ENCODE measurements at places on chromosomes 4 and X. TPM values are rescaled to one million over a fixed set of nuclear protein-coding genes. Genes with fewer than 3 reads are reported as not detected.

The GLOD5 gene
- total RNA-seq, result not detected

The LUZP4 gene
- total RNA-seq, result not detected

The SSX4 gene
- not detected for total RNA-seq

DNA sequence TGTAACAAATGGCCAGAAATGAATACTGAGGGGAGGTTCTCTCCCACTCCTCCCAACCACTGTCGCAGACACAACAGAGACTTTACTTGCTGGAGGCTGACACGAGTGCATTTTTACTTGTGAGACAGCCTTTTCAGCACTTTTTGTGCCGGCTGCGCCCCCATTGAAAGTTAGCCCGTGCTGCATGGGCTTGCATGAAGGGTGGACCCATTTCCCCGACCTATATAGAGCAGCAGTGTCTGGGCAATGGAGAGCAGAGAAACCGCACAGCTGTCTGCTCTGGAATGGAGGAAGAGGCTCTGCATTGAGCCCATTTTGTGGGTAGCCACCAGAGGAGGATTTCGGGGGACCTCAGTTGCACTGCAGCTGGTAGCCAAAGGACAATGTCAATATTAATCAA is 208.8 kb downstream of the UGT8 start:
- H3K27ac ChIP-seq, result no peak overlapping the region
- no peak overlapping the region for H3K4me3 ChIP-seq

GRCh38 chr4:183507925-183508696 is 3.3 kb downstream of the ING2 start:
- no peak overlapping the region for H3K27ac ChIP-seq
- no peak overlapping the region for H3K4me3 ChIP-seq
- H3K36me3 ChIP-seq, result no peaks in the 10 kb centered on the region
- no peak for DNase-seq
- H3K27me3 ChIP-seq, result no peaks in the 10 kb centered on the region
- H3K4me1 ChIP-seq, result 0 out of 2 replicates have a peak, but pooled peaks cover under 1% of the 10 kb centered on the region

DNA sequence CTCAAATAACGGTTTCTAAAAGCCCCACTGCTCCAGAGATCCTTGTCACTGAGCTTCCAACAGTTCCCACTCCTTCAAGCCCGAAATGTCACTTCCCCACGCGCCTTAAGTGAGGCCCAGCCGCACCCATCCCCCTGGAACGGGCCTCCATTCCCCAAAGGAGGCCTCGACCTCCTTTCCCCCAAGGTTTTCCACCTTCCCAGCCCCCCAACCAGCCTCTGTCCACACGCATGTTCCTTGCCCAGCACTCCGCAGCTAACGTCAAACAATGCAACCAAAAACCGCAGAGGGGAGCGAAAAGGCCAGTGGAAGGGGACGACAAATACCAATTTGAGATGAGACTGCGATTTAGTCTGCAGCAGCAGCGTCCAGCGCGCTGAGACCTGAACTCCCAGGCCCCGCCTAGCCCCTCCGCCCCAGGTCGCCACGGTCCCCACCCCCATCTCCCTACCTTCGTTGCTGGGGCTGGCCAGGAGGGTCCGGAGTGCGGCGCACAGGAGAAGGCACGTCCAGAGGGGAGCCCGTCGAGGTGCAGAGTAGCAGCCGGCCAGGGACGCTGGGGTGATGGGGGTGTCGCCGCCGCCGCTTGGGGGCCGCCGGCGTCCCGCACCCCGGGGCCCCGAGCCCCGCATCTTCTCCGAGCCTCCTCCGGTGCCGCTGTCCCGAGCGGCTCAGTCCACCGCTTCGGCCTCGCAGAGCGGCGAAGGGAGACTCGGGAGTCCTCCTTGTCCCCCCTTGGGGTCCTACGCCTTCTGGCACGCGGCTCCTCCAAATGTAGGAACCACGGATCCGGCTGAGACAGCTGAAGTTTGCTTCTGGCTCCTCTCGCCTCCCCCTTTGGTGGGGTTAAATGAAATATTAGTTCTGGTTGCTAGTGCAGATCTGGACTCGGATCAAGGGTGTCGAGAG is 924 bp downstream of the EPHA5 start:
- DNase-seq, result no peak
- no peak overlapping the region for H3K4me3 ChIP-seq
- no peaks in the 10 kb centered on the region for H3K4me1 ChIP-seq
- no peaks in the 10 kb centered on the region for H3K27me3 ChIP-seq
- no peak overlapping the region for H3K27ac ChIP-seq

The NUDT10 gene
- total RNA-seq, result not detected

DNA sequence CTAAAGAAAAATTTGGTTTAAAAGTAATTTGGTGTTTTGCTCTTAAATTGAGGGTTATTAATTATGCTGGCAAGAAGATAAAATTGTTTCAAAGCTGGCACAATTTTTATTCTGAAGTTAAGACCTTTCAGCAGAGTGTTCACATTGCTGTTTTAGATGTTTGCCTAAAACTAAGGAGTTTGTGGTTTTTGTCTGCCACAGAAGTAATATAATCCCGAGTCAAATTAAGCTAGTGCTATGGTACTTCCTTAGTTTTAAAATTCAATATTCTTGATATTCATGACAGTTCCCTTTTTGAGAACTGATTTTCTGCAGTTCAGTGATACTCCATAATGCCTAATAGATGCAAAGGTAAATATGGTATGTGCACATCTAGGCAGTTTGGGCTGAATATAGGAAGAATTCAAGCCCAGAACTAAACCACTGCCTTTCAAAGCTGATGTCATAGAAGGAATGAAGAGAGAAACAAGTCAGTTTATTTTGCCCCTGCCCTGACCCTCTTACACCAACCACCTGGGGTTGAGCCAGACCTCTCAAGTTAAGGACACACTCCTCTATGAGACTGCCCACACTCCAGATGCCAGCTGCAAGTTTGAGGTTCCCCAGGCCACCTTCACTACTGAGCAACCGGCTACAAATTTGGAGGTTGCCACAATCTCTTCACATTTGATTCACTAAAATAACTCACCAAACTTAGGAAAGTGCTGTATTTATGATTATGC is 32.1 kb upstream of the VEGFC start:
- no peaks in the 10 kb centered on the region for H3K36me3 ChIP-seq
- no peak for DNase-seq
- H3K4me3 ChIP-seq, result no peak overlapping the region
- H3K27me3 ChIP-seq, result no peaks in the 10 kb centered on the region
- no peak overlapping the region for H3K27ac ChIP-seq
- no peaks in the 10 kb centered on the region for H3K4me1 ChIP-seq

DNA sequence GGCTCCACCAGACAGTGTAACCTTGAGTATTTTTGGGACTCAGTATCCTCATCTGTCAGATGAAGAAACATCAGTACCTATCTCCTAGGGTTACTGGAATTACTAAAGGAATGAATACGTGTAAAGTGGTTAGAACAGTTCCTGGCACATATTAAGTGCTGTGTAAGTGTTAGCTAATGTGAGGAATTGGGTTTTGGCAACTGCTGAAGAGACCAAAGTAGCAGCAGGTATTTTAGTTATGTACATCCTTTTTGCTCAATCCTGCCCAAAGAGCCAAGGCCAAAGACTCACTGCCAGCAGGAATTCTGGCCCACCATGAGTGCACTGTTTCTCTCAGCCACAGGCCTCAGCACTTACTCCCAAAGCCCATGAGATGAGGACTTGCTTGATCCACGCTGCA is 16.7 kb upstream of the MCF2 start:
- no peak overlapping the region for H3K27ac ChIP-seq
- H3K4me1 ChIP-seq, result no peaks in the 10 kb centered on the region
- no peak for DNase-seq

GRCh38 chr4:134777606-134778005 is 576.0 kb upstream of the PABPC4L start:
- no peak for DNase-seq
- H3K27me3 ChIP-seq, result no peaks in the 10 kb centered on the region
- H3K36me3 ChIP-seq, result no peaks in the 10 kb centered on the region
- H3K27ac ChIP-seq, result no peak overlapping the region

GRCh38 chr4:60683357-60683756 is 516.8 kb upstream of the ADGRL3 start:
- DNase-seq, result no peak
- H3K4me3 ChIP-seq, result no peak overlapping the region
- no peaks in the 10 kb centered on the region for H3K27me3 ChIP-seq

DNA sequence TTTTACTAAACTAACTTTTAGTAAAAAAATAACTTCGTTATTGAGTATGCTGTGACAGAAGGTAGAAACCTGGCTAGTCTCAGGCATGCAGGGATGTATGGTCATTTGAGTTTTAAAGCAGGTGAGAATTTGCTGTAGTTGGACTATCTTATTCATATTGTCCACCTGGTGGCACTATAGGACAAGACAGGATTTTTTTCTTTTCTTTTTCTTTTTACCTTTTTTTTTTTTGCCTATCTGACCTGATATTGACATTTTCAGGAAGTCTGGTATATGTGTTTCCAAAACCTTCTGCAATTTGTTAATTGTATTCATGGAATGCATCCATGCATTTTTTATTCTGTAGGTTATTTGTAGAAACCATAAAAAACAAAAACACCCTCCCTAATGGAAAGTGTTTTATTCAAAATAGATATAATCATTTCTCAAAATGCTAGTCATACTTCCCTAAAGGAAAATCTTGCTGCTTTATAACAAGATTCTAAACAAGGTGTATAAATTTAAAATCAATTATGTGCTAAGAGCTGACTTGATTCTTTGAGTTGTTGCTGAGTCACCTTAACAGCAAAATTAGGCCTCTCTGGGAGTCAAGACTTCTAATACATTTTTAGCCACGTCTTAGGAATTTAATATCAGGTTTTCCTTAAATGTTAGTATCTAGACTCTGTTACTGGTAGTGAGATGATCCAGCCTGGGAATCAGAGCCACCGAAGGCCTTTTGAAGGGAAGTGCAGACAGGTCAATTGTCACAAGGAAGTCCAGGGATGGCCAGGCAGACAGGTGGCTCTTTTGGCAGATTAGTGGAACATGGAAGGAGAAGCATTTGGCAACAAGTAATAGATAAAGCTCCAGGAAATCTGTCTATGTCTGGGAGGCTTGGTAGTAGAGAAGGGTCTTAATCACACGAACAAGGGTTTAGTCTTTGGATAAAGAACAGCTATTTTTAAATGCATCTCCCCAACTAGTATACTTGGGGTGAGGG is 201.3 kb upstream of the GNPDA2 start:
- H3K36me3 ChIP-seq, result no peaks in the 10 kb centered on the region
- no peak overlapping the region for H3K4me3 ChIP-seq
- DNase-seq, result no peak
- H3K27me3 ChIP-seq, result no peaks in the 10 kb centered on the region
- H3K27ac ChIP-seq, result no peak overlapping the region

- DNase-seq, result no peak
- no peaks in the 10 kb centered on the region for H3K36me3 ChIP-seq
- H3K4me1 ChIP-seq, result peaks cover 9% of the 10 kb centered on the region
- no peak overlapping the region for H3K27ac ChIP-seq
- H3K4me3 ChIP-seq, result no peak overlapping the region
Measured at GRCh38 chr4:141352909-141353525, 132.3 kb downstream of the ZNF330 start.

DNA sequence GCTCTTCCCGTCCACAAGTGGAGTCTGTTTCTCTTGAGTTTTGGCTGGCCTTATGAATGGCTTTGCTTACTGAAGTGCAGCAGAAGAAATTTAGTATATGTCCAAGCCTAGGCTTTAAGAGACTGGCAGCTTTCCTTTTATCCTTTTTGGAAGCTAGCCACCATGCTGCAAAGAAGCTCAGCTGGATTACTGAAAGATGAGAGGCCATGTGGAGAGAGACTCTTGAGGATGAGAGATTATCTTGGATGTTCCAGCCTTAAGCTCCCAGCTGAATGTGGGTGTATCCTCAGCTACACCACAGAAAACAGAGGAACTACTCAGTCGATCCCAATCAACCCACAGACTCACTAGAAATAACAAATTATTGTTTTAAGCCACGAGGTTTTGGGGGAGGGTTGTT is 12.5 kb downstream of the CCNG2 start:
- DNase-seq, result no peak
- H3K27me3 ChIP-seq, result no peaks in the 10 kb centered on the region
- no peaks in the 10 kb centered on the region for H3K4me1 ChIP-seq
- H3K27ac ChIP-seq, result no peak overlapping the region
- H3K36me3 ChIP-seq, result peaks cover 4% of the 10 kb centered on the region

- H3K4me1 ChIP-seq, result no peaks in the 10 kb centered on the region
- DNase-seq, result no peak
- no peaks in the 10 kb centered on the region for H3K27me3 ChIP-seq
Measured at GRCh38 chr4:71538528-71538927, 199.7 kb downstream of the SLC4A4 start.

DNA sequence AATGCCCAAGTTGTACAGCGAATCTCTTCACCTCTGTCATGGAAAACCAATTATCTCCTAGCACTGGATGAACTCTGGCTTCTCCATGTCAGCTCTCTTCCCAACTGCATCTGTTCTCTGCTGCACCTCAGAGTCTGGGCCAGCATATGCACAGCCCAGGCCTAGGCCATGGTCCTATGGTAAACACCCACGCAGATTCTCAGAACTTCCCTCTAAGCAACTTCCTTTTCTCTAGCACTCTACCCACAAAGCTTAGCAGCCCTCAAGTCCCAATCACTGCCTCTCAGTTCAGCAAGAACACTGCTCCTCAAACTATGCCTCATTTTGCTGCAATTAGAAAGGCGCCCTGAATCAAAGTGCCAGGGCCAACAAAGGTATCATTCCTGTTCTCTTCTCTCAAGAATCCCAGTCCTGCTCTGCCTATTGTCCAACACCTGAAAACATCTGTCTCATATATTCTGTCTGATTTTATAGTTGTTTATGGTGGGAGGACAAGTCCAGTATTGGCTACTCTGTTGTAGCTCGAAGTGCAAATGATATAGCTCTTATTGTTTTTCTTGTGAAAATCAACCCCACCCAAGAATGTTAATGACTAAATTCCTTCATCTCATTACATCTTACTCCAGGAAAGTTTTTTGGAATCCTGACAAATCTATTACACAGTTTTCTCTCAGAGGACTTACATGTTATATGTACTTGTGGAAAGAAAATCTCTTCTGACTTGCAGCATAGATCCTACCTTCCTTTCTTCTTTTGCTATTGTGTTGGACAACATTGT is 85.4 kb downstream of the DCHS2 start:
- DNase-seq, result no peak
- no peak overlapping the region for H3K27ac ChIP-seq
- H3K27me3 ChIP-seq, result no peaks in the 10 kb centered on the region
- H3K36me3 ChIP-seq, result no peaks in the 10 kb centered on the region
- no peak overlapping the region for H3K4me3 ChIP-seq

GRCh38 chr4:160038615-160039014 is 935.7 kb downstream of the RAPGEF2 start:
- no peak overlapping the region for H3K27ac ChIP-seq
- no peaks in the 10 kb centered on the region for H3K27me3 ChIP-seq
- H3K4me1 ChIP-seq, result 0 out of 2 replicates have a peak, but pooled peaks cover 8% of the 10 kb centered on the region
- DNase-seq, result no peak
- H3K36me3 ChIP-seq, result no peaks in the 10 kb centered on the region
- no peak overlapping the region for H3K4me3 ChIP-seq

DNA sequence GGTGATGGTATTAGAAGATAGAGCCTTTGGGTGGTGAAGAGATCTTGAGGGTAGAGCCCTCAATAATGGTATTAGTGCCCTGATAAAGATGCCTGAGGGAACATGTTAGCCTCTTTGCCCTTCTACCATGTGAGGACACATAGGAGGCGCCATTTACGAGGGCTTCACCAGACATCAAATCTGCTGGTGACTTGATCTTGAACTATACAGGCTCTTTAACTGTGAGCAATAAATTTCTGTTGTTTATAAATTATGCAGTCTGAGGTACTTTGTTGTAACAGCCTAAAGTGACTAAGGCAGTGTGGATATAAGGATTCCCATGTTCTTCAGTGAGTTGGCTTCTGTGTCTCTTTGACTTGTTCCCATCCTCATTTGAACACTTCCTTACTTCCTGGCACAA is 11.8 kb downstream of the MOB1B start:
- H3K4me3 ChIP-seq, result no peak overlapping the region
- H3K27ac ChIP-seq, result no peak overlapping the region
- H3K36me3 ChIP-seq, result no peaks in the 10 kb centered on the region
- H3K27me3 ChIP-seq, result no peaks in the 10 kb centered on the region

The SLITRK4 gene
- not detected for total RNA-seq
